Stimulated activated CD8-positive, alpha-beta memory T cell treated with anti-CD3 and anti-CD28 coated beads, Interleukin-2, amount 100 ng/mL, for 48 hours (primary cell): ENCODE measurements at places on chromosomes 11 and 22.

DNA sequence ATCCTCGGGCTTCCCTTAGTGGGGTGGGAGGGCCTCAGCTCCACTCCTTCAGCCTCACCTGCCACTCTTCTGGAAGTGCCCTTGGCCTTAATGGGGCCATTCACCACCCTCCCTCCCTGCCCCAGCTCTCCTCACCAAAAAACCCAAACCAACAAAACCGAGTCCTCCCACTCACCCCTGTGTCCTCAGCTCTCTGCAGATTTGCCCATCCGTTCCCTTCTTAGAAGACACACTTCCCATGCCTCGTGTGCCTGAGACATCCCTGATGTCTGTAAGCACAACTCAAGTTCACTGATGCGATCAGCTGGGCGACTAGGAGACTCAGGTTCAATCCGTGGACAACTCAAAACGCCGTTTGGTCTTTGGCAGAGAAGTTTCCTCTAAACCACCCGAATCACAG, 839.2 kb downstream of the TBC1D22A start:
- no peak for DNase-seq

GRCh38 chr11:13260963-13261588, 16.5 kb upstream of the BMAL1 start:
- DNase-seq, result no peak

DNA sequence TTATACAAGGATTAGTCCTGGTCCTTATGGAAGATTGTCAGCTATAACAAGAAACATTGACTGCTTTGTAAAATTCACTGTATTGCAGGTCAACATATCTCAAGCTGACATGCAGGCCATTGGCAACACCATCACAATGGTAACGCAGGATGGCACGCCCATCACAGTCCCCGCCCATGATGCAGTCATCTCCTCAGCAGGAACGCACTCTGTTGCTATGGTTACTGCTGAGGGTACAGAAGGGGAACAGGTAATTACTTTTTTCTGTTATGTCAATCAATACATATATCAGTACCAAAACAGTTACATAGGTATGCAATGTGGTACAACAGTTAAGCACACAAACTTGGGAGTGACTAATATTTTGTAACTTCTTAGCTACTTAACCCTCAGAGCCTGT, 55.3 kb downstream of the ZNF143 start:
- DNase-seq, result no peak

DNA sequence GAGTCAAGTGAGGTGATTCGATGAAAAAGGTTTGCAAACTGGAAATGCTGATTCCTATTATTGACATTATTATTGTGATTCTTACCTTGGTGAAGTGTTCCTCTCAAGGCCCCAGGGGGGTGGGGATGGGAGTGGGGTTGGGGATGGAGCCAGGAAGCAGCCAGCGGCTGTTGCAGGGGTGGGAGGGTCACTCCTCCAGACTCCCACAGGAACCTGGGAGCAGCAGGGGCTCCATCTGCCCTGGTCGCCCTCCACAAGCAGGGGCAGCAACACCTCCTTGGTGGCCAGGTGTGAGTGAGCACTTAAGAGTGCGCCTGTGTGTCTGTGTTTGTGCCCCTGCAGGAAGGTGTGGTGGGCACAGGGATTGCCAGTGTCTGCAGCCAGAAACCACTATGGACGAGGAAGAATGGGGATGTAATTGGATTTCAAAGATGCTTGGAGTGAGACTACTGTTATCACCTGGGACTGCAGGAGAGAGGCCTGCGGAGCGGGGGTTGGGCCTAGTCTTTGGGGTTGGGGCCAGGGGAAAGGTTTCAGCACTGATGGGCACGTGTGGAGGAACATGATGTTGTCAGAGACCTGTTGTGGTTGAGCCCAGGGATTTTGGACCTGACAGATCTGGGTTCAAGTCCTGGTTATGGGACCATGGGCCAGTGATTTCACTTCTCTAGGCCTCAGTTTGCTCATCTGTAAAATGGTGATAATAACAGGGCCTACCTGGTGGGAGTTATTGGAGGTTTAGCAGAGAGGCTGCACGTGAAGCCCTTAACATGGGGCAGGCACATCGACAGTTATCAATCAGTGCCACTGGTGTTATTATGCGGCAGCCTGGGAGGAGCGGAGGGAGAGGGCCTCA, 3.6 kb upstream of the TP53I11 start:
- DNase-seq, result no peak

DNA sequence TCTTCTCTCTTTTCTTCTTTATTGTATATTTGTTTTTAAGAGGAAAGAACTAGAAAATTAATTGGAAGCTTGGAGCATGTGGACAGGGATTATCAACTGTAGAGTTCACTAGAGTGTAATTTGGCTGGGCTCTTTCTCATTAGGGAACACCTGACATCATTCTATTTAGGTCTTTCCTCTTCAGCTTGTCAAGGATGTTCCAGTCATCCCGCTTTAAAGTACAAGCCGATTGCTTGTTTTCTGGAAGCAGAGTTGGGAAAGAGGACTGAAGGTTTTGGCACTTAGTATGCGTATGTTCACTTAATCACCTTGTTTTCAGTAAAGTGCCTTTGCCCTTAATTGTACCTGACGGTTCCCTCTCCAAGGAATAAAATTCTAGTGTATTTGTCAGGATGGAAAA, 111.6 kb downstream of the WNT11 start:
- DNase-seq, result no peak

GRCh38 chr11:32586576-32587190, 3.1 kb downstream of the EIF3M start:
- no peak for DNase-seq

DNA sequence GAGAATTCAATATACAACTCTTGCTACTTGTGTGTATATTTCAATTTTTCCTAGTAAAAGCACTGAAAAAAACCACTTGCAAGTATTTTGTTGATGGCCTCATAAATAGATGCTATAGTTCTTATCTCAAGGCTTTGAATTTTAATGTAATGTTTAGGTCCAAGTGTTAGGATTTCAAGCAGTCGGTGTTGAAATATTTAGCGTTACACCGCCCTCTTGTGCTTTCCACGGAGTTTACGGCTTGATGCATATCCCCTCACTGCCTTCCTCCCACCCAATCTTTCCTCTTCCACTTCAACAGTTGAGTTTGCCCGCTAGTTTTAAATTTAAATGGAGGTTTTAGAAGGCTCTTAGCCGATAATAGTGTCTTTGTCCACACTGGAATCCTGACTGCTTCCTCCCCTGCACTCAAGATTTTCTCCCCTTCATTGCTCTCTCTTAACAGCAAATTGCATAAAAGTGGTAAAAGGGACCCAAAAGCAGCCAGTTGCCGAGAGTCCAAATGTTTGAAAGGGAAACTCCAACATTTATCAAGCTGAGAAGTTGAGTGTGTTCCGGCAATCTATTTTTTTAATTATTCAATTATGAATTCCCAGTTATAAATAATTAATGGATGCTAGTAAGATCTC, 25.9 kb upstream of the HTATIP2 start:
- no peak for DNase-seq

- DNase-seq, result no peak
Observed at GRCh38 chr11:116581349-116581748, 191.4 kb downstream of the BUD13 start.

DNA sequence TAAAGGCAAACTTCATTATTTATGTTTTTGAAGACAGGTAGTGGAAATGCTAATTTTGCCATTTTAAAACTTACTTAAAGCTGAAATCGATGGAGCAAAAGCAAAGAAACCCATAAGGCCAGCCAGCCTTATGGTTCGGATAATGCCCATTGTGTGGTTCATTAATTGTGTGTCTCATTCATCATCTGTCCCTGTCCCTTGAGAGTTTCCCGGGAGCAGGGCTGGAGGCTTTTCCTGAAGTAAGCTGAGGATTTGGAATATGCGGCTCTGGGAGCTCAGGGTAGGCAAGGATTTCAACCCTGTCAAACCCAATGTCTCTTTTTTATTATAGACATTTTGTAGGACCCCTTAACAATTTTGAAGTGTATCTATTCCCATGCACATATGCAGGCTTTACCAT, 790.0 kb upstream of the KIRREL3 start:
- DNase-seq, result no peak

GRCh38 chr11:126345759-126346585, 9.5 kb upstream of the ST3GAL4 start:
- DNase-seq, result no peak

DNA sequence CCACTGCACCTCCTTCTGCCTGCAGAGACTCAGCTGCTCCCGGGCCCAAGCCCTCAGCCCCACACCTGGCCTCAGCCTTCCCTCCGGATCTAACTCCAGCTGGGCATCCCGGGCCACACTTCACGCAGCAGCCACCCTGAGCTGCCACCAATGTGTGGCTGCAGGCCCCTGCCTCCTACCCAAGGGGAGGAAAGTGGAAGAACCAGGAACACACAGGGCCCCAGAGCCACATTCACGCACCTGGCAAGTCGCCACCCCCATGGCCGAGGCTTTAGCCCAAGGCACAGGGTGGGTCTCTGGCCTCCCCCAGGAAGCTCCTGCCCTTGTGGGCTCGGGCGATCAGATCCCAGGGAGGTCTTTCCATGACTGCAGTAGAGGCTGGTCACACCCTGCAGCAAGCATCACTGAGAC, 345.6 kb downstream of the CTTN start:
- DNase-seq, result no peak

DNA sequence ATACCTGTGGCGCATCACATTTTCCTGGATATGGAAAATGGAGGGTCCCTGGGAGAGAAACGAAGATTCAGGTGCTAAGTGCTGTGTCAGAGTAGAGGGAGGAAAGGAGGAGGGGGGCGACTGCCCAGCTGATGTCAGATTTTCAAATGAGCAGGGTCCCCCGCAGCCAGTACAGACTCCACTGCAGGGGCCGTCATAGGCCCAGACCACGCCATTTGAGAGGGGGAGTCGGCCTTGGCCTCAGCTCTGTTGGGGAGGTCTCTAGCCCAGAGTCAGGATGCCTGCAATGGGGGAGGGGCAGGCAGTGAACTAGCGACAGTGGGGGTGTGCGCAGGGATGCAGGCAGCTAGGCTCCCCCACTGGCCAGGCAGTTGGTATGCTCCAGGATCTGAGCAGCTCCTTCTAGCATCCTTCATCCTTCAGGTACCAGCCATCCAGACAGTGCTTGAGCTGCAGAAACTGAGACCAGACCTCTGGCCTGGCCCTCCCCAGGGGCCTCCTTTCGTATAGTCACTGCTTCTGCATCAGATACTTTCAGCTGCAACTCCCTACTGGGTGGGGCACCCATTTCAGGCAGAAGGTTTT, at the start of the genes BSCL2 and GNG3:
Gene BSCL2 (minus strand): TSS at position 148 of the 585 bp plus-strand sequence. CDS start 229 bp downstream, outside the sequence.
Gene GNG3 (plus strand): TSS at position 400 of the 585 bp plus-strand sequence. CDS start 620 bp downstream, outside the sequence.
- no peak for DNase-seq

GRCh38 chr11:76266286-76267100, 60.2 kb upstream of the WNT11 start:
- DNase-seq, result no peak

DNA sequence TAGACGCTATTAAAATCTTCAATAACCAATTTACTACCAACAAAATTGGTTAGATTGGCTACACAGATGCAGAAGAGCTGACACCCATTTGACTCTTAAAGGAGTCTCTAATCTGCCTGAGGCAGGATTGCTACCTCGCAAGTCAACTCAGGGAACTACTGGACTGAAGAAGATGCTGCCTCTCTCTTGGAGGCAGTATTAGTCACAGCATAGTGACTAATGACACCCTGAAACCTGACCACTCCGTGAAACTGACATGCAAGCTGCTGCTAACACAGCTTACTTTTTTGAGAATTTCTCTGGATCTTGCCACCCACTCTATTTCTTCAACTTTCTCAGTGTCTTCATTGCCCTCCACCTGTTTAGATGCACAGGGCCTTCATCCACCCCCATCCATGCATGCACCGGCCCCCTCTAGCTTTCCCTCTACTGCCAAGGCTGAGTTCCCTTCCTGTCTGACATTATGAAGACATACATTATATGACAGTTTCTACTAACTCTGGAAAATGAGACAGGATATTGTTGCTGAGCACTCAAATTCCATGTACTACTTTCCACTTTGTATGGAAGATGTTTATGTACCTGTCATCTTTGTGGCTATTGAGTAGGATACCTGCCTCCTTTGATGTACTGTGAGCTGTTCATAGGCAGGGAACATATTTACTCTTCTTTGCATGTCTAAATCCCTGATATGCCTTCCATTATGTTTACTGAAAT, 183.2 kb downstream of the MSANTD4 start:
- no peak for DNase-seq

DNA sequence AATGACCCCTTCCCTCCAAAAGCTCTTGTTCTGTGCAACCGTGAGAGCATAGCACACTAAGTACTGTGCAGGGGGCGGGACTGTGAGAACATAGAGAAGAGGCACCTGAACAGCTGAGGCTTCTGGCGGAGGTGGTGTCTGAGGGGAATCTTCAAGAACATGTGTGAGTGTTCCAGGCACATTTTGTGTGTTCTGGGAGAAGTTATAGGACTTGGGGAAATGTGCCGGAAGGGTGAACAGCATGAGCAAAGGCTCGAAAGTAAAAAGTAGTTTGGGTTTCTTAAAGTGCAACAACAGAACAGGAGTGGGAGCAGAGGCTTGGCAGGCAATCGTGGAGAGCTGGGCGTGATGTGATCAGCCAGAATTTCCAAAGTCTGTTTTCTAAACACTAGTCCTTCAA, 12.4 kb upstream of the SYN3 start:
- DNase-seq, result no peak

- no peak for DNase-seq
Observed at GRCh38 chr11:820655-821511, 2.2 kb downstream of the PNPLA2 start.

- no peak for DNase-seq
Observed at GRCh38 chr22:38795569-38795968, 1.6 kb upstream of the DNAL4 start.

DNA sequence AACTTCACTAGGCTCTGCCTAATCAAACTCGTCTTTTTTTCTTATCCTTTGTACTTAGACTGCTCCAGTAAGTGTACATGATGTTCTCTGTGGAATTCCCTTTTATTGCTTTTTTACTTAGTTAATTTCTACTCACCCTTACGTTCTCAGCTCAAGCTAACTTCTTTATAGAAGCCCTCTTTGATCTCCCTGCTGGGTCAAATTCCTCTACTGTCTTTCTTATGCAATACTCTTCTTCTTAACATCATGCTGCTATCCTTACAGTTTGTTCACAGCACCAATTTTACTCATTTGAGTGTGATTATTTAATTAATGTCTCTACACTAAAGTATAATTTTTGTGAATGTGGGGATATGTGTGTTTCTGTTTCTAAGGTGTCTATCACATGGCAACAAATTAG, 498.3 kb downstream of the CNTN5 start:
- no peak for DNase-seq

GRCh38 chr11:123069908-123070821, 8.2 kb upstream of the HSPA8 start:
- no peak for DNase-seq

- DNase-seq, result no peak
Observed at GRCh38 chr11:1573903-1574237, 1.8 kb upstream of the DUSP8 start.

GRCh38 chr11:80136991-80137390, 696.2 kb upstream of the TENM4 start:
- DNase-seq, result no peak
